Suppressor macrophage (primary cell): ENCODE measurements at places on chromosomes 5 and 9.

DNA sequence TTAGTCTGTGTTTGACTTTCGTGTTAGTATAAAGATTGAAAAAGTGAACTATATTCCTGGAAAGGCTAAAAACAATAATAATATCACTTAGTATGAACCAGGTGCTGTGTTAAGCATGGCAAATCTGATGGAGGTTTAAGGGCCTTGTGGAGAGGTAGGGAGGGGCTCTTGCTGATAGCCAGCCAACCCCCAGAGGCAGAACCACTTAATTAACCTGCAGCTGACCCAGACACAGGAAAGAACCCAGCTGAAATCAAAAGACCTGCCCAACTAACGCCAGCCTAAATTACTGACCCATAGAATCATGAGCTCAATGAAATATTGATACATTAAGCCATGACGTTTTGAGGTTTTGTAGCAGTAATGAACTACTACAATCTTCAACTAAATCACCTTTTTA lies 28.3 kb upstream of the TAF1L start:
- DNase-seq: no peak

DNA sequence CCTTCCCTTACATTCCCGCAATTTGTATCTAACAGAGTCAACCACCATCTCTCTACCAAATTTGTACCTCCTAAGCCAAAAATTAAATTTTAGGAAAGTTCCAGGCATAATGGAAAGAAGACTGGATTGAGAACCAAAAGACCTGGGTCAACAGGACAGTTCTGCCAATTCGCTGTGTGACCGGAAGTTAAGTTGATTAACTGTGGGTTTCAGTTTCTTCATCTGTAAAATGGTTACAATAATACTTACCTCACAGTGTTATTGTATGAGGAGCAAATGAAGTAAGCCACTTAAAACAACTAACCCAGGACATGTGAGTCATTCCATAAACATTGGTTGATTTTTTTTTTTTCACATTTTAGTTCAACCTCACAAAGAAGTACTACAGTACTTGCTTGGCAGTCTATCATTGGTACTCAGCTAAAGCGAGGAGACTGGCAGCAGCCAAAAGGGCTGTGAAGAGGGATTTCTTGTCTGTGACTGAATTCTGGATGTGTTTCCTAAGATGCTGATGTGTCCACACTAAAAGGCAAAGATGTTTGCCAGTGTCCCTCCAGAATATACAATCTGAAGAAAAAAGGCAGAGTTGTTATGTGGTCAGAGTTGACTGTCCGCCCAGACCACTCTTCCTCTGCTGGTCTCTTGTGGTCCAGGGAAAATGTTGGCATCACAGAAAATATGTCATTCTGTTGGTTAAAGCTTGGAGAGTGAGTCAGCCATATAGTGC lies 198.6 kb downstream of the TLE1 start:
- DNase-seq: no peak

DNA sequence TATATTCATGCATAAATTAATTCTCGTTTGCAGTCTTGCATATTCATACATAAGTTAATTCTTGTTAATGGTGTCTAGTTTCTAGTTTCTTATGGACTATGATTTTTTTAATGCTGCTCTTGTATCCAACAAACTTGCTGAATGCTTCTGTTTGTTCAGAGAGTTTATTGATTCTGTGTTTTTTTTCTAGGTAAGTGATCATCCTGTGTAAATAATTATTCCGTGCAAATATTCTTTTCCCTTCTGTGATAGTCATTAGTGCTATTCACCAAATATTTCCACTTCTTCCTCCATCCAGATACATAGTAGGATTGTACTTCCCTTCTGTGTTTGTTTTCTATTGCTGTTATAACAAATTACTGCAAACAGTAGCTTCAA lies 35.8 kb upstream of the SHISAL2B start:
- DNase-seq: no peak

DNA sequence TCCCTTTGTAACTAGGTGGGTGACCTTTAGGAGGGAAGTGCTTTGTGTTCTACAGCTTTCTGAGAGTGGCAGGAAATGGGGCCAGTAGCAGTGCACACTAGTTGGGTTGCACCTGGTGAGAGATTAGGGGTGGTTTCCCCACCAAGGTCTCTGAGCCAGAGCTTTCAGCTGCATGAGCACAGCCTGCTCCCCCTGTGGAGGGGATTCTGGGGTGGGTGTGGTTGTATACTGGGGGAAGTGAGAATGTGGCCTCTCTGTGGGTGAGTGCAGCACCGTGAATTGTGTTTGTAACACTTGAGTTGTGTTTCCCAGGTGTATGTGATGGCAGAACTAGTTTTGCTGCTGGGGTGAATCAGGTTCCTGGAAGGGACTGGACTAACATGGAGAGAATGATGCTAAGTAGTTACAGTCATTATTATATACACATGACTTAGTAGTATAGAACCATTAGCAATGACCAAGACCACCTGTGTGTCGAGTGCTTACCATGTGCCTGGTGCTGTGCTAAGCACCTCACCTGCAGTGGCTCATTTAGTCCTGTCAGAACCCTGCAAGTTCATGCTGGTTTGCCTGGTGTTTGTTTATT lies 11.8 kb upstream of the CXXC5 start:
- DNase-seq: no peak

DNA sequence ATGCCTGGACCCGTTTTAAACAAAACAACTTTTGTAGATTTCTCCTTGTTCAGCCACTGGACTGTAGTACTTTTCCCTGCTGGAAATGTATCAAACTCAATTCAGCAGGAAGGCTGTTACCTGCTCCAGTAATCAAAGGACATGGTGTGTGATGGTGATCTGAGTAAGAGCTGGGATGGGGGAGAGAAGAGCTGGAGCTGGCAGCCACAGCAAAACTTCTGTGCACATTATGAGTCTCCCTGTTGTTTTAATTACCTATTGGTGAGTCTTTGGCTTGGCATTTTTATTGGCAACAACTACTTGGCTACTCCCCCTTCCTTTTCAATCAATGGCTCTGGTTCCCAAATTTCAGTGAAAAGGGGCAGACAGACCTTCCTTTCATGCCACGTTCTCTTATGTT lies 9.7 kb downstream of the NREP start:
- no peak for DNase-seq

GRCh38 chr9:82593501-82593900 lies 469.4 kb downstream of the RASEF start:
- no peak for DNase-seq

- no peak for DNase-seq
Measured at GRCh38 chr9:136726118-136726517, 13.7 kb downstream of the DIPK1B start.

- DNase-seq: no peak
Measured at GRCh38 chr9:80282766-80283165, 711.0 kb downstream of the TLE4 start.

GRCh38 chr9:113393281-113393680 lies 7.8 kb downstream of the ALAD start:
- DNase-seq: no peak

- DNase-seq: no peak
Measured at GRCh38 chr5:67774267-67774552, 441.3 kb upstream of the PIK3R1 start.

- no peak for DNase-seq
Measured at GRCh38 chr9:134365791-134366222, 39.6 kb downstream of the RXRA start.

- DNase-seq: no peak
Measured at GRCh38 chr5:127887282-127887681, 184.1 kb downstream of the CCDC192 start.

DNA sequence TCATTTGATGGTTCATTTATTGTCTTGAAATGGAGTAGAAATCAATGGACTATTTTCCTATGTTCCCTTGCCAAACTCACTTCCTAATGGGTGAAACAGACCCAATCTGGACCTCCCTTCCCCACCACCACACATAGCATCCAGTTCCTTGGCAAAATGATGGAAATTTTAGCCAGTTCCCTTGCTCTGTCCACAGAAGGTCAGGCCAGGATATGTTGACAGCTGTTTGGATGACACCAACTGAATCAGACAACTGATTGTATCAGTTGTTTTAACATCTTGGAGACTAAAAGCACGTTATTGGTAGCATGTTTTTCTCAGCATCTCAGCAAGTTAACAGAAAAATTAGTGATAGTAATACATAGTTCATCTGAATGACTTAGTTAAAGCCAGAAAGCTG lies 534.8 kb downstream of the PSAT1 start:
- no peak for DNase-seq

GRCh38 chr5:32505756-32506155 lies 61.2 kb upstream of the ZFR start:
- DNase-seq: no peak

DNA sequence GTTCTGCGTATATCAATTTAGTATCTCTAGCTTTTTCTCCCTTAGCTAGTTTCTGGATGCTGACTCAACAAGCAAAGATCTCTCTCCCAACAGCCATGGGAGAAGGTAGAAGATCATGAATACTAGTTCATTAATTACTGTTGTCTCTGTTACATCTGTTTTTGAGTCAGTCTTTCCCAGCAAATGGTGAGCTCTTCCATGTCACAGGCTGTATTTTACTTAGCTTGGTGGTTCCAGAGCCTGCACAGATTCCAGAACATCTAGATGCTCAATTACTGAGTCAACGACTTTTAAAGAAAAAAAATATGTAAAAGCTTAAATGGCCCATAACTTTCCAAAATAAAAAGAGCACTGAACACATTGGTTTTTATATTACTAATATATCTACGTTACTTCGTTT lies 307.2 kb downstream of the NSG2 start:
- DNase-seq: no peak

DNA sequence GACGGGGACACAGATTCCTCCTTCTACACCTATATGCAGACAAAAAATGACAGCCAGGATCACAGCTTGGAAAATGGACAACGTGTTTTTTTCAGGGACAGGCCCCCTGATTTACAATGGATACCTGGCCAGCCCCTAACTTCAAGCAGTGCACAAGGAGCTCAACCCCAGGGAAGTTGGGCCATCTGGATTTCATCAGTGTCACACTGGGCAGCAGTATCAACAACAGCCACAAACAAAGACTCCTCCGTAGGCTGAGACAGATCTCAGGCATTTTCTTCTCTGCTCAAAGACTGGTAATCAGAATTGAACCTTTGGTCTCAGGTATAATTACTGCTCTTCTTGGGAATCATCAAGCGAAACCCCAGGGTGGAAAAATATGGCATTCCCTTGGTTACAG lies 374.0 kb downstream of the ZNF608 start:
- DNase-seq: no peak

- no peak for DNase-seq
Measured at GRCh38 chr5:32562843-32563242, 22.5 kb upstream of the SUB1 start.

DNA sequence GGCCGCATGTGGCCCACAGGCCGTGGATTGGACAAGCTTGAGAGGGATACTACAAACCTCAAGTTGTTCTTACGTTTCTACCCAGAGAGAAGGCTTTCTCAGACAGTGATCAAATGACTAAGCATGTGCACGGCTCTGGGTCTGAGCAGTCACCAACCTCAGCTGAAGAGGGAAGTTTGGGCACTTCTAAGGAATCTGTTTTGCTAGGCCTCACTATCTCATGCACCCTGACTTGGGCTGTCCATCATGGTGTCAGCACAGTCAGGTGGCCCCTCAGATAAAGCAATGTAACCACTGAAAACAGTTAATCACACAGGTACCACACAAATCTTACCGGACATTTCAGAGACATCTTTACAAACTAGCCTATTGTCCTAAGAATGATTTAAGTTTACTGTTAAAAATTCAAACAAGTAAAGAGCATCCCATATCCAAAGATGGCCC lies 24.6 kb downstream of the CSF2 start:
- DNase-seq: peak; percentile 76

GRCh38 chr9:37669232-37669631 lies 18.5 kb downstream of the FRMPD1 start:
- no peak for DNase-seq

DNA sequence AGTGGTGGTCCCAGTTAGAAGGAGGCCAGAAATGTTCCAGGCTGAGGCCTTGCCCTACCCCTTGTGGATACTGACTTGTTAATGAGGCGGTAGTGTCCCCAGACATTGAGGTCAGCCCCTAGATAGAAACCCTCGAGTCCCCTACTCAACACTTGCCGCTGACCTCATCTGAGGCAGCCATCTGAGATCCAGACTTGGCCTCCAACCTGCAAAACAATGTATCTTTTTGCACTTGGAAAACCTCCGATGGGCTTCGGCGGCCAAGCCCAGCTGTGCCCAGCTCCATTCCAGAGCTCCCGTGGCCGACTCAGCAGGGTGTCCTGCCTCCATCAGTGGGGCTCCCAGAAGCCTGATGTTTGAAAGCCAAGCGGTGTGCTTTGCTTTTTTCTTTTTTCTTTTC lies 122.1 kb downstream of the WNK2 start:
- DNase-seq: no peak

DNA sequence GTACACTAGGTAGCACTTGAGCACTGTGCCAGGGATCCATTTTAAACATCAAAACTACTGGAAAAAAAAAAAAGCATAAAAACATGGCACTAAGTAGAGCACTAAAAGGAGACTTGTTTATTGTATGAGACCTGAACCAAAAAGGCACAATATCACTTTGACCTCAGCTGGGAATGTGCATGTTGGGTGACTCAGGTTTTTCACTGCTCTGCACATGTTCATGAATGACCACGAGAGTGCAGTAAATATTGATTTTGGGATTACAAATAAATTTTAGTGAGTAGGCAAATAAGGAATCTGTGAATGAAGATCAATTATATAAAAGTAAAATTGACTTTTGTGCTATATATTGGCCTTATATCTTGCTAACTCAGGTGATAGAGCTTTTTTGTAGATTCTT lies 11.8 kb downstream of the RMI1 start:
- DNase-seq: no peak

GRCh38 chr9:136792321-136793085 lies 1.4 kb downstream of the TMEM141 start:
- no peak for DNase-seq

- DNase-seq: no peak
Measured at GRCh38 chr5:96836817-96837216, 29.1 kb upstream of the ERAP1 start.

DNA sequence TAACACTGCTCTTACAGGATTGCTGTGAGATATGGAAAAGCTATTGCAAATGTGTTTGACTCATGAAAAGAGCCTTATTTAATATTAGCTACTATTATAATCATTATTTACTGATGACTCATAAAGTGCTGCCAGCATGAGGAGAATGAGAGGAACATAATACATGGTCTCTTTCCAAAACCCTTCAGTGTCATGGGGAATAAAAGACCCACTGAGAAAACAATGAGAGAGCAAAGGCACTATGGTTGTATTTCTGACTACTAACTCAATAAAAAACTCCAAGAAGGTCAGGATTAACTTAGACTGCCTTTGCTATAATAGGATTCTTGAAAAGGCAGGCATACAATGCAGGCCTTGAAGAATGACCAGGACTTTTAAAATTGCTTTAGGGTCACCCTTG lies 633.5 kb downstream of the DTWD2 start:
- DNase-seq: no peak

- DNase-seq: no peak
Measured at GRCh38 chr5:68644971-68645370, 429.4 kb downstream of the PIK3R1 start.

GRCh38 chr9:134434894-134435506 lies 108.7 kb downstream of the RXRA start:
- peak; percentile 72 for DNase-seq
